ENCODE measurements at places on chromosomes 3 and 15.

GRCh38 chr3:156548041-156548687 is 6.8 kb downstream of the SSR3 start:
- no peak for DNase-seq

- no peak for DNase-seq
Observed at GRCh38 chr15:91116113-91117067, 16.3 kb downstream of the SV2B start.

DNA sequence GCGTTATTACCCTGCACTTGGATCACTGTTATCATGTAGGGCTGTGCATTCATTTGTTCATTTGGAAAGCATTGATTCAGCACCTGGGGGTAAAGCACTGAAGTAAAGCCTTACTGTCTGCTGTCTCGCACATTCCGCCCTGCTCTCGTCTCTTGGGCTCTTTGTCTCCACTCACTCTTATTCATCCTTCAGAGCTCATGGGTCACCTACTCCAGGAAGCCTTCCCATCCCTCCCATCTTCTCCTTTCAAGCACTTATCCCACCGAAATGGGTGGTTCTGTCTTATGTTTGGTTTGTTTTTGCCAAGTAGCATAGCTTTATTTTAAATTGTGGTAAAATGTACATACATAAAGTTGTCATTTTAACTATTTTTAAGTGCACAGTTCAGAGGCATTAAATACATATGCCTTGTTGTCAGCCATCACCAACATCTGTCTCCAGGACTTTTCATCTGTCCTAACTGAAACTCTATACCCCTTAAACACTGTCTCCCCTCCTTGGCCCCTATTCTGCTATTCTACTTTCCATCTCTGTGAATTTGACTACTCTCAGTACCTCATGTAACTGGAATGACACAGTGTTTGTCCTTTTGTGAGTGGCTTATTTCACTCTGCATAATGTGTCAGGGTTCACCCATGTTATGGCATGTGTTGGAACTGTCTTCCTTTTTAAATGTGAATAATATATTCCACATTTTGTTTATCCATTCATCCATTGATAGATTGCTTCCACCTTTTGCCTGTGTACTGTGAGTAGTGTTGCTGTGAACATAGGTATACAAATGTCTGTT is 9.3 kb downstream of the DIS3L start:
- DNase-seq: no peak

DNA sequence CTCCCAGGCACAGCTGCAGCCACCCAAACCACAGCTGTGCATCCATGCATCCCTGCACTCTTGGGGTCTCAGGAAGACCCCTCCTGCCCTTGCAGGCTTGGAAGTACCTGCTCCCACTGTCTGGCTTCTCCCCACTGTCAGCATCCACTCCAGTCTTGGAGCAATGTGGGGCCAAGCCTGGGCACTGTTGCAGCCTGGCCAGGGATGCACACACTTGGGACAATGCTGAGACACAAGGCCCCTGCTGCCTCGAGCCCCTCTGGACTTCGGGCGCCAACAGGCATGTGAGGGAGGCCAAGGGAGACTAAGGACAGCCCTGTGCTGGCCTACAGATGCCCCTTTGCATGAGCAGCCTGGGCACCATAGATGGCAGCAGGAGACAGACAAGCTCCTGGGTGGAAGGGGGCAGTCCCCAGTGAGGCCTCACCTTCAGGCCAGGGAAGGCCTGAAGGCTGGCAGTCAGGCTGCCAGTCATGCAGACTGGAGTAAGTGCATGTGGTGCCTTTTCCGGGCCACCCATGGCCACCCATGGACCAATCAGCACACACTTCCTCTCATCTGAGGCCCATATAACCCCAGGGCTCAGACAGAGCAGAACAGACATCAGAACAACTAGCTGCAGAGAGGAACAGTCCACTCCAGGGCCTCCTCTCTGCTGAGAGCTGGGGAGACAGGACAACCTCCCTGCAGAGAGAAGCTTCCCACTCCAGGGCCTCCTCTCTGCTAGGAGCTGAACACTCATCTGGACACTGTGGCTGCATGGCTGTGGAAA is 219.0 kb downstream of the VGLL3 start:
- no peak for DNase-seq

DNA sequence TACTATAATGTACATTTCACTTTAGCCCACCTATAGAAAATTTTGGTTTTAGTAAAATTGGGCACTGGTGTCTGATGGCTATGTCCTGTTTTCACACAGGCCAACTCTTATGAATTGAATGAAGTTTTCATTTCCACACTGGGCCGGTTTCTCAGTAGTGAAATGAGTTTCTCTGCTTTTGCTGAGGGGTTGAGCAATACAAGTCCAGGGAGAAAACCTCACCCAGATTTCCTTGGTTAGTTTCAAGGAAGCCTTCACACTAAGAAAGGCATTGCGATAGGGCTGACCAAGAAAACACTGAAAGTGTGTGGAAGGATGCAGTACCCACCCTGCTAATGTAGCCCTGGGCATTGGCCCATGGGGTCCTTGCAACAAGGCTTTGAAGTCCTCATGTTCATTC is 331.5 kb upstream of the CFAP20DC start:
- DNase-seq: no peak

GRCh38 chr3:173938159-173938558 is 540.6 kb downstream of the NLGN1 start:
- no peak for DNase-seq

GRCh38 chr3:4426782-4427344 is 40.2 kb downstream of the SUMF1 start:
- no peak for DNase-seq

GRCh38 chr3:13276438-13277195 is 143.5 kb downstream of the NUP210 start:
- no peak for DNase-seq

GRCh38 chr3:46083956-46084355 is 56.7 kb upstream of the XCR1 start:
- no peak for DNase-seq

All from omental fat pad (tissue), 4 donors.